ENCODE measurements at places on chromosomes 3 and 15.

DNA sequence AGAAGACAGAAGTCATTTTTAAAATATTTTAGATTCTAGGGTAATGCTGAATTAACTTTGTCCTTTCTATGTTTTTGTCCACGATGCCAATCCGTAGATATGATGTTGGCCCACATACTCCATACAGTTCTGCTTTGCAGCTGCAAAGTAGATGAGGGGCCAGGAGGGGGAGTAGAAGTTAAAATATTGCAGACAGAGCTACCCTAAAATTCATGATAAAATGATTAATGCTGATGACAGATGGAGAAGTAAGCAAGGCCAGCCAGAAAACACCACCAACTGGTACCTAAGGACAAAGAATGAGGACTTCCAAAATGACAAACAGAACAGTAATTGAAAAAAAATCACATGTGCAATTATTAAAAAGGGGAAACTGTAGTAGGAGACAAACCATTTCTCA, 756.6 kb upstream of the ARPP21 start:
- no peak for DNase-seq

DNA sequence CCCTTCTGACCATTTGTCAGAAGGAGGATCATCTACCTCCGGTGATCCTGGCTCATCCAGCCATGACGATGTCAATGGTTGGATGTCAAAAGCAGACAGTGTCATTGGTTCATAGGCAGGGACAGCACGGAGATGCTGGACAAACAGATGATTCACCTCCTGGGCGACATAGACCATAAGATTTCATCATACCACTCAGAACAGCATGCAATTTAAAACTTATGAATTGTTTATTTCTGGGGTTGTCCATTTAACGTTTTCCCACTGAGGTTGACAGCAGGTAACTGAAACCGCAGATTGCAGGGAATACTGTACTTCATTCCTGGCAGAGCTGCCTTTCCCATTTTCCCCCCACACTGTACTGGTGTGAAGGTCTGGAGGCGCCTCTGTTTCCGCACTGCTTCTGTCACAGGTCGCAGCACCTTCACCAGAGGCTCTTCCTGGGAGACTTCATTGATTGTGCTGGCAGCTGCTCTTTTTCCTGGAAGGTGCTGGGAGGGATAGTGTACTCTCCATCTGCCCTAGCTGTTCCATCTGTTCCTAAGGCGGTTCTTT, 32.5 kb upstream of the TMOD3 start:
- no peak for DNase-seq

DNA sequence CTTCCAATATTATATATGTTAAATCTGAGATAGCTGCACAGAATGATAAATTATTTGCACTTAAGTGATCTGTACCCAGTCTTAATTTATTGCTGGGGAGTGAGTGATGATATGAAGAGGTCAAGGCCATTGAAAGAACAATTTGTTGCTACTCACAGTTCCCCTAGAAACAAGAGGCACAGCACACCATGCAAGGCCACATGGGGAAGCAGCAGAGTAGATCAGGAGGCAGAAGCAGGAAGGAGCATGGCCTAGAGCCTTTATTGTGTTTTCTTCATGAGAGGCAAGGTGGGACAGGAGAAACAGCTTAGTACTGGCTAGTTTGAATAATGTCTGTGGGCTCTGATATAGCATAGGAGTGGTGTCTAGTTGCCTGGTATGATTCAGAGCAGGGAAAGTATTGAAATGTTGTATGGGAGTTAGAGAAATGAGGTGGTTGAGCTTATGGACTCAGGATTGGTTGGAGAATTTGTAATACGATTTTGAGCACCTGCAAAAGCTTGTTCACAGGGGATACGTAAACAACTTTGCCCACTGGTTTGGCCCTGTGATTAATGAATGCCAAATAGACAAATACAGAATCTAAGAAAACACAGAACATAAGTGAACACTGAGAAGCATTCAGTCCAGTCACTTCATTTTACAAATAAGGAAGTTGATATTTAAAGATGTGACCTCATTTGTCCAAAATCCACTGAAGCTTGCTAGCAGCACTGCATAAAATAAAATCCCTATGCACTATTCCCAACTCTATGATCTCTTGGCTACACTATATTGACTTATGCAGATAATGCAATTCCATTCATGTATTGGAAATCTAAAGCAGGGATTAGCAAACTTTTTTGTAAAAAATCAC, 71.7 kb downstream of the TMCO5A start:
- no peak for DNase-seq

DNA sequence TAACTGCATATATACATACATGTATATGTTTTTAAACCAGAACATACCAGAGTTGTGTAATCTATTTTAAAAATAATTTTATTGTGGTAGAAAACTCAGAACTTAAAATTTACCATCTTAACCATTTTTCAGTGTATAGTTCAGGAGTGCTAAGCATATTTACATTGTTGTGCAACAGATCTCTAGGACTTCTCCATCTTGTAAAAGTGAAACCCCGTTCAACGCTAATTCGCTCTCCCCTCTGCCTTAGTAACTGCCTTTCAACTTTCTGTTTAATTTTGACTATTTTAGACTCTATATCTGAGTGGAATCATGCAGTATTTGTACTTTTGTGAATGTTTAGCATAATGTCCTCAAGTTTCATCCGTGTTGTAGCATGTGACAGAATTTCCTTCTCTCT, 51.8 kb upstream of the SSR3 start:
- no peak for DNase-seq

- no peak for DNase-seq
Observed at GRCh38 chr3:85254738-85255137, 295.9 kb downstream of the CADM2 start.

DNA sequence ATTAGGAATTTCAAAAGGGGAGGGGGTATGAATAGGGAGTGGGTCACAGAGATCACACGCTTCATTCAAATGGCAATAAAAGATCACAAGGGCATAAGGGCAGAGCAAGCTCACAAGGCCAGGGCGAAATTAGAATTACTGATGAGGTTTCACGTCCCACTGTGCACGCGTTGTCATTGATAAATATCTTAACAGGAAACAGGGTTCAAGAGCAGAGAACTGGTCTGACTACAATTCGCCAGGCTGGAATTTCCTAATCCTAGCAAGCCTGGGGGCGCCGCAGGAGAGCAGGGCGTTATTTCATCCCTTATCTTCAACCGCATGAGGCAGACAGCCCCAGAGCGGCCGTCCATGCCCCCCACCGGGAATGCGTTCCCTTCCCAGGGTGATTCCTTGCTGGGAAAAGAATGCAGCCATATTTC, 18.1 kb upstream of the SMCO1 start:
- DNase-seq: no peak

- DNase-seq: no peak
Observed at GRCh38 chr3:23254835-23255234, 51.7 kb downstream of the UBE2E2 start.

- no peak for DNase-seq
Observed at GRCh38 chr3:170723241-170723640, 137.4 kb upstream of the SLC7A14 start.

DNA sequence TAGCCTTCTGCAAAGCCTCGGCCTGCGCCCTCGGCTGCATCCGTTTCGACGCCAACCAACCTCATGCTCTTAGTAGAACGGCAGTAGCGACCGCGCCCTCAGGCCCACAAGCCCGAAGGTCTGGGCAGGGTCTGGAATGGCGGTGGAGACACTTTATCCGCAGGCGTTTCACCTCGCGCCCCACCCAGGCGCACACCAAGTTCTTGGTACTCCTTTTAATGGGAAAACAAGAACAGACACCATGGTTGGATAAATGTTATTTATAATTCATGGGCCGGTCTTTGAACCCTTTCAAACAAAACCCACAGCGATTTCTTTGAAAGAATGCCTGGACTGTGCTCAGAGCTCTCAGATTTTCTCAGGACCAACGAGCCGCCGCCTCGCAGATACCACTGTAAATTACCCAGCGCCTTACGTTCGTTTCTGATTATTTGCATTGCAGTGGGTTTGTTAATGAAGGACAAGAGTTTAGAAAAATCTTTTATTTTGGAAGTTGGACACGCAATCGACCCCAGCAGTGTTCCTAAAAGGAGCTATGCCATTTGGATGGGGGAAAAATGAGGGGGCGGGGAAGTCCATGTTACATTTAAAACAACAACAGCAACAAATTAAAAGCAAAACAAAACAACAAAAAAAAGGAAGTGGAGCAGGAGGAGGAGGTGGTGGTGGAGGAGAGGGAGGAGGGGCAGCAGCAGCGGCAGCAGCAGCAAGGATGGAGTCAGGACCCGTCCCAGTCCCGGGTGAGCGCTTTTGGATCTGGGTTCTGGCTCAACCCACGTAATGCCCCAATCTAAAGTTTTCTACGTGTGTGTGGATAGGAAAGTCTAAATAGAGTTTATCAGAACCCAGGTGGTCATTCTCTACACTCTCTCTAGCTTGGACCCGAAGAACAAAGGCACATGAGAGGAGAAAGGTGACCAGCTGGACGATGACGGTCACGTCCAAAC, 993 bp upstream of the ISL2 start:
- DNase-seq: no peak

- no peak for DNase-seq
Observed at GRCh38 chr3:126101521-126101982, 17.6 kb upstream of the SLC41A3 start.

GRCh38 chr15:31150732-31151231, 49.3 kb upstream of the TRPM1 start:
- DNase-seq: no peak

DNA sequence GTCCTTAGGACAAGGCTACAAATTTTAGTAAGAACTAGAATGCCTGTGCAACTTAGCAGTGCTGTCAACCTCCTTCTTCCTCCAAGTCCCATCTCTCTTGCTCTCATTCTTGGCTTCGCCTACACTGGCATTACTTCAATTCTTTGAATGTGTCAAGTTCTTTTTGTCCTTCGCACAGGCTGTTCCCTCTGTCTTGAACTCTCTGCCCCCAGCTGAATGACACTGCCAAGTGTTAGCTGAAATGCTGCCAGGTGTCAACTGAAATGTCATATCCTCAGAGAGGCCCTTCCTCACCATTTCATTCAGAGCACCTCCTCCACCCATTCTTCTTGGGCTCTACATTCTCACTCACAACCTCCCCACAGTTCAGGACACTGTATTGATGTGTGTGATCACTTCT, 48.8 kb upstream of the PSMD6 start:
- DNase-seq: no peak
